T-helper 1 cell (primary cell): ENCODE measurements at places on chromosomes 5 and 9.
A peak's percentile ranks its signal among the peaks of the same experiment; 100 is the strongest.

- DNase-seq: no peak
These were observed 85.7 kb downstream of the ADRB2 start for GRCh38 chr5:148912146-148912545.

- DNase-seq: no peak
These were observed 170.4 kb downstream of the PIK3R1 start for GRCh38 chr5:68385936-68386335.

DNA sequence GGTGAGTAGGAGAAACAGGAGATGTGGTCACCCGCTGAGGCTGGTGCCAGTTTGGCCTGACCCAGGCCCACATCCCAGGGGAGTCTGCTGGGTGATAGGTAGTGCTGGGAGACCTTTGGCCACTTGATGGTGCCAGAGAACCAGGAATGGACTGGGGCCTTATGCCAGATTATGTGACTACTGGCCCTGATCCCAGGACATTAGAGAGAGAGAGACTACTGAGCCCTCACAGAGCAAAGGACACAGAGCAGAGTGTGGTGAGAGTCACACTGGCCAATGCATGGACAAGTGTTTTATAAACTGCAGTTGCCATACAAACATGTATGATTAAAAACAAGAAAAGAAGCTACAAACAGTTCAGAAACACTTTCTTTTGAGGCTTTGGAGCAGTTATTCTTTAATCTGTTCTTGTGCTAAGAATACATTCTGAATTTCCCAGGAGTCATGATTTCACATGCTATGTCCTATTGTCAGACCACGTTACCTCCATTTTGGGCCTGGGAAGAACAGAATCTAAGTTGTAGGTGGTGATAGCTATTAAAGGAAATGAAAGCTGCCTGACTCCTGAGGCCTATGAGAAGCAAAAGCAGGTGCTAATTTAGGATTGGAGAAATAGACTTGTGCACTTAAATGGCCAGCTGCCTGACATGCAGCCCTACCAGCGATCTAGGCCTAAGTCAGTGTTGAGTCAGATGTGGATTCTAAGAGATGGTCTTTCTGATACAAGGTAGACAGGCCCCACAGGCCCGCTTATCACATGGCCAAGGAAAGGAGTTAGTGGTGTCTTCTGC is 32.6 kb upstream of the TMOD1 start:
- peak; percentile 13 for DNase-seq

DNA sequence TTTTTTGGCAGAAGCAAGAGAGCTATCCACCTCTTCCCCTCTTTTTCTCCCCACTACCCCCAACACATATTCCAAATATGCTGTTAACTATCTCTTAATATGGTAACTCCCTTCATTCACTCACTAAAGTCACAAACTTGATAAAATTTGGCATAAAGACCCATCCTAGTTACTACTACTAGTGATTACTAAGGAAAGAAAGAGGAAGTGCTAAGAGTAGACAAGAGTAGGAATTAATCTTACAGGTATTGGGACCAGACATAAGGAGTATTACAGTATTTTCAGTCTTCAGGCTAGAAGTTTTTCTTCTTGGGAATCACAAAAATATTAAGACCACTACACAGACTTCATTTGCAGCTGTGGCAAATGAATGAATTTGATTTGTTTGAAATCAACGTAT is 2.2 kb downstream of the ADAMTS6 start:
- DNase-seq: no peak

- no peak for DNase-seq
These were observed 48.4 kb downstream of the SEC61B start for GRCh38 chr9:99270491-99270890.

GRCh38 chr5:109908366-109908765 is 218.6 kb downstream of the MAN2A1 start:
- DNase-seq: no peak

DNA sequence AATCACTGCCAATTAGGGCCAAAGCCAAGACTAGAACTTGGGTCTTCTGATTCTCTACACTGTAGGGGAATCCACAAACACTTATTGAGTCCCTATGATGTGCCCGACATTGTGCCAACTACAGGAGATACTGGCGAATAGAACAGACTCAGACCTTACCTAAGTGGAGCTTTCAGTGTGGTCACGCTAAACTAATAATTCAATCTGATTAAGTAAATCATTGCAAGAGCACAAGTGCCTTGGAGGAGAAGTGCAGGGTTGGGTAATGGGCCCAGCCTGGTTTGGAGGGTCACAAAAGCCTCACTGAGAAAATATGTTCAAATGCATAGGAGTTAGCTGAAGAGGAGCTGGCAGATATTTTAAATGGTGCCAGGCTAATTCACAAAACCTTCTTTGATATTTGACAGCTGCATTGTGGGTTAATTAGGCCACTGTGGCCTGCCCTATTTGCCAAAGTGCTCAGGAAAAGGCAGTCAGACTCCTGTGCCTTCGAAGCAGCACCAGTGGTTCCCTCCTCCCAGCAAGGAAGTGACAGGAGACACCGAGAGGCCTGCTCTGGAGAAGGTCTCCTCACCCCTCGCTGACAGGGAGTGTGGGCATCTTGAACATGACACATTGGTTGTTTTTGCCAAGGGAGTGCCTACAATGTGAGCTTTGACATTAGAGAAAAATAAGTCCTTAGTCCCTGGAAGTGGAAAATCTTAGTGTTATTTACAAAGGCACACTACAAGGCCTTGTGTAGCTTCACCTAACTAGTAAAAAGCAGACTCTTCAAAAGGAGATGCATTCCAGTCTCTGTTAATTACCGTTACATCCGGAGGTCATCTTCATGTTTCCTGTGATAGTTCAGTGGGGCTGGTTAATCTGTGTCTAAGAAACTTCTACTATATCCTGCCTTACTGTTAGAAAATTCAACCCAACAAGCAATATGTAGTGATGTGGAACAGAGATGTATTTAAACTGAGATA is 24.1 kb upstream of the TRAF1 start:
- DNase-seq: no peak

GRCh38 chr9:83151627-83152137 is 88.7 kb upstream of the RASEF start:
- DNase-seq: no peak

- DNase-seq: no peak
These were observed 352.9 kb downstream of the DNAH5 start for GRCh38 chr5:13591621-13592020.

DNA sequence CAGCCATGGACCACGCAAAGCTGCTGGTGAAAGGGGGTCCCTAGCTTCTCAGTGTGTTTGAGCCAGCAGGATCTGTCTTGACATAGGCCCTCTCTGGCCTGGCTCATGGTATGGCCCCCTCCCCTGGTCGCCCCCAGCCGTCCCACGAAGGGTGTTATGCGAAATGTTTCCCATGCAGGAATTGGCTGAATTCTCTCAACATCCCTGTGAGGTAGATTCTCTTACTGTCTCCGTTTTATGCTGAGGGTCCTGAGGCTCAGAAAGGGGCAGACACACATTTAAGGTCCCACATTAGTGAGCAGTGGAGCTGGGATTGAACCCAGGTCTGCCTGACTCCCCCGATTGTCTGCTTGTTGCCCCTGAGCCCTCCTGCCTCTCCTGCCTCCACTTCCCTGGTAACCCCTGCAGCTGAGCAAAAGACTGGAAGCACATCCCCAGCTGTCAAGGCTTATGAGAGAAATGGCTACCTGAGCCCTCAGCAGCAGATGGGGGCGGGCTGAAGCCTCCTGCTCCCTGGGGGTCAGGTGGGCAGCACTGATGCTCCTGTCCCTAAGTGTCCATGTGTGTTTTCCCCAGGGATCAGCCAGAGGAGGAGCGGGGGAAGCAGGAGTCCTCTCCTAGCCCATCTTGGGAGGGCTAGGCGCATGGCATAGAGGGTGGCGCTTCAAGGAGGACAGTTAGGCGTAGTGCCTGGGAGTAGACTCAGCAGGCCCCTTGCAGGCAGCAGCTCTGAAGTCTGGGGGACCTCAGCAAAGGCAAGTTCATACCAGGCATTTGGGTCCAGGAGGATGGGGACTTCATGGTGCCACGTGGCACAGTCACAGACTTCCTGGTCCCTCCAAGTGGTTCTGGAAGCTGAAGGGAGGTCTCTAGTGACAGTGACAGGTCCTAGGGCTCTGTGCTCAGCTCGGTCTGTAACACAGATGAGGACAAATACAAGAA is 49.0 kb upstream of the GARNL3 start:
- no peak for DNase-seq

- no peak for DNase-seq
These were observed 69.5 kb downstream of the GRIA1 start for GRCh38 chr5:153559926-153560325.

GRCh38 chr9:127390248-127390545 is 6.8 kb upstream of the SLC2A8 start:
- DNase-seq: no peak

GRCh38 chr9:97627624-97628023 is 5.5 kb downstream of the TSTD2 start:
- DNase-seq: no peak

- DNase-seq: no peak
These were observed 101.1 kb downstream of the RGS3 start for GRCh38 chr9:113564498-113565237.
